ENCODE measurements at places on chromosomes 3 and 15.

- DNase-seq = peak; percentile 49
Measured at GRCh38 chr3:31166249-31166885, 271.9 kb upstream of the GADL1 start.

- no peak for DNase-seq
Measured at GRCh38 chr3:127670761-127671522, 1.8 kb upstream of the ABTB1 start.

GRCh38 chr15:59536553-59536952, 75.0 kb upstream of the GCNT3 start:
- DNase-seq = no peak

DNA sequence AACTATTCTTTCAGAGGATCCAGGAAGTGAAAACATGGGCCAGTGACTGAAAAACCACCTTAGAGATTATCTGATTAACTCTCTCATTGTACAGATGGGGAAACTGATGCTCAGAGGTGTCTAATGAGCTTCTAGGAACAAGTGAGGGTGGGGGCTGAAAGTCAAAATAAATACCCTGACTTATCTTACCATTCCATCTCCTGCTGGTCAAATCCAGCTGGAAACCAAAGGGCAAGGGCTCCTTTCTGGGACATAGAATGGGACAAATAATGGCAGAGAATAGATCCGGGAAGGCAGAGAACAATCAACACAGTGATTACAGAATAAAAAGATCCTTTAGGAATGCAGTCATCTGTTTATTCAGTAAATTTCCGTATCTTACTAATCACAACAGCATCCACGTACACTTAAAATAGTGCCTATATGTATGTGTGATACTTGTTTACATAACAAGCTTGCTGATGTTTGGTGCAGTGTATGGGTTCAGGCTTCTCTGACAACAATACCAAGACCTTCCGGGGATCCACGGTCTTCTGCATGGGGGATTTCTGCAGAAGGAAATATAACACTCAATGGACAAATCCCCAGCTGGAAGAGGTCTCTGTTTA, 173.2 kb downstream of the THSD4 start:
- DNase-seq = no peak

GRCh38 chr3:181616088-181617070, 95.3 kb upstream of the SOX2 start:
- no peak for DNase-seq

GRCh38 chr3:195046441-195046840, 224.5 kb downstream of the XXYLT1 start:
- DNase-seq = no peak

GRCh38 chr15:77632534-77633133, at the start of gene LINGO1:
Gene LINGO1, minus strand, starts transcription at chr15:77632912. Its CDS starts 597 bp downstream, at chr15:77632315.
- peak; percentile 34 for DNase-seq

DNA sequence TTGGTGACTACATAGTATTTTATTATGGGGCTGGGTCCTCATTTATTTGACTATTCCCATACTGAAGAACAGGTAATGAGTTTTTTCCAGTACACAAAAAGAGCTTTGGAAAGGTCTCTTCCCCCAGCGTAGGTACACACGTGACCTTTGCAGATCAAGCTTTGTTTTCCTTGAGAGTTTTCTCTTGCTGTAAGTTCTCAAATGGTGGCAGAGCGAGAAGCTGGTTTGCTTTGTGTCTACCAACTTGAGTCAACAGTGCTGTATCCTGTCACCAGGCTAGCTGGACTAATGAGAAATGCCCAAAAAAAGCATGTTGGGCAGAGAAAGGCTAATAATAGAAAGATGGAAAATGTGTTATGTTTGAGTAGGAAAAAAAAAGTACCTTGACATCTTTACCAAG, 21.7 kb downstream of the GXYLT2 start:
- DNase-seq = no peak

GRCh38 chr3:98246142-98246541, 17.9 kb upstream of the OR5H6 start:
- no peak for DNase-seq

GRCh38 chr3:113193288-113193687, 18.1 kb upstream of the BOC start:
- no peak for DNase-seq

GRCh38 chr3:23202921-23203707, at the start of gene UBE2E2:
Gene UBE2E2, plus strand, starts transcription at chr3:23203327.
- peak; percentile 90 for DNase-seq

DNA sequence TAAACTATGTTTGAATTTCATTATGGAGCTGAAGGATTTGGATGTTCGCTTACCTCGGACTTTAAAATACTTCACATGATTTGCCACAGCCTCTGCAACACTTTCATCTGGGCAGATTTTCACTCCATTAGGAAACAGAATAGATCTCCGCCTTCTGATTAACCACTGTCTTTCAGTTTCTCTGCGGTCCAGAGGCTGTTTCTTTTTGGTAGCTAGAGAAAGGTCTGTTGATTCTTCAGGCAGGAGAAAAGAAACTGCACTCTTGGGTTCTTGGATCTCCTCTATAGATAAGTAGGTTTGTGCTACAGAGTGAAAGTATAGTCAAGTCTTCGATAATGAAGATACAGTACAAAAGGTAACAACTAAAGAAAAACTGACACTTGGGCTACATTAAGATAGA, 844 bp downstream of the IMPG2 start:
- no peak for DNase-seq

GRCh38 chr3:112321867-112322652, 10.9 kb upstream of the CD200 start:
- DNase-seq = no peak

DNA sequence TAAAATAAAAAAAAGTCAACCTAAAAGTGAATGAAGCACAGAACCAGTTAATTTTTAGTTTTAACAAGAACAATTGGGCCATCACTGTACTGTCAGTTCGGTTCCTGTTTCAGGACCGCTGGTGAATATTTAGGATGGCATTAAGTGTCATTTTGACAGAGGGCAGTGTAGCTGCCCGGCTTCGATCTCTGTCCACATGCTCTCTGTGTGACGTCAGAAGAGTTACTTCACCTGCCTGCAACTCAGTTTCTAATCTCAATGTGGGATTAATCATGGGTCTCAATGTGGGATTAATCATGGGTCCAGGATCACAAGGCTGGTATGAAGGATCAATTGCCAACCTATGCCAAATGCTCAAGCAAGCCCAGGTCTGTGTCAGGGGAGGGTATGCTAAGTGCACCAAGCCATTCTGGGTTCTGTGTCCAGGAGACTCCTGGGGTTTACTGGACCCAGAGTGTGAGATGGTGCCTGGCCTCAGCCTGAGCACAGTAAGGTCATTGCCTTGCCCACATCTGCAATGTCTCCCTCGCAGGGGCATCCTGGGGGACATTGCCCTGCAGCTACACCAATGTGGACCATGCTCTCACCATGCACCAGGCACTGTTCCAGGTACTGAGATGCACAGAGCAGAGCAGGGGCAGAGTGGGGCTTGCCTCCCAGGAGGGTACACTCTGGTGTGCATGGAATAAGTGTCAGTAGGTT, 8.1 kb downstream of the GABRA5 start:
- no peak for DNase-seq
